ENCODE measurements at places on chromosomes 11 and 22.

GRCh38 chr22:33793475-33793874 is 126.8 kb downstream of the LARGE1 start:
- no peak for DNase-seq

DNA sequence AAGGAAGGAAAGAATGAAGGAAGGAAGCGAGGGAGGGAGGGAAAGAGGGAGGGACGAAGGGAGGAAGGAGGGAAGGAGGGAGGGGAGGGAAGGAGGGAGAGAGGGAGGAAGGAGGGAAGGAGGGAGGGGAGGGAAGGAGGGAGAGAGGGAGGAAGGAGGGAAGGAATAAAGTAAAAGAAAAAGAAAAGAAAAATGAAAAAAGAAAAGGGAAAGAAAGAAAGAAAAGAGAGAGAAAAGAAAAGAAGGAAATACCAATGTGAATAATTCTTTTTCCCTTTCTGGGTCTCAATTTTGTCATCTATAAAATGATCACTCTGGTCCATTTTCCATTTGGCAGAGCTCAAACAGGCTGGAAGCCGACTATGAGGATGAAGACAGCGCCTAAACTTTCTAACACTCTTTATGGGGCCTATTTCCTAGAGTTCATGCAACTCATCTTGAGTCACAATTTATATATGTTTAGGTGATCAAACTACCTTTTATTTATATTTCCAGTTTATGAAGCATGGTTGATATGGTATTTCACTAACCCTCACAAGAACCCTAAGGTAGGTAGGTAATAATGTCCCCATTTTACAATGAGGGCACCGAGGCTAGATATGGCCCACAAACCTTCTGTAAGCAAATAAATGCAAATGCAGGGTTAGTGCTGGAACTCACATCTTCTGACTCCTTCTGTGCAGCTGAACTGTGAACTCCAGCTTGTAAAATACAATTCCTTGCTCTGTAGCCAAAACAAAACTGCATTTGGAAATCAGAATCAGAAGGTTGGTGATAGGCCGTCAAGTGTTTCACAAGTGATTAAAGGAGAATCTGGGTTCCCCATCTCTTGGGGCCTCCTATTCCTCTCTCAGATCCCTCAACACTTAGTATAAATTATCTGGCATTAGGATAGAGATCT is 434.3 kb downstream of the ETS1 start:
- no peak for DNase-seq

GRCh38 chr11:117231842-117232091 is at the start of gene PCSK7:
TSS of gene PCSK7 (minus strand) at chr11:117232073. CDS start at chr11:117229844, 2,229 bp downstream.
- no peak for DNase-seq

DNA sequence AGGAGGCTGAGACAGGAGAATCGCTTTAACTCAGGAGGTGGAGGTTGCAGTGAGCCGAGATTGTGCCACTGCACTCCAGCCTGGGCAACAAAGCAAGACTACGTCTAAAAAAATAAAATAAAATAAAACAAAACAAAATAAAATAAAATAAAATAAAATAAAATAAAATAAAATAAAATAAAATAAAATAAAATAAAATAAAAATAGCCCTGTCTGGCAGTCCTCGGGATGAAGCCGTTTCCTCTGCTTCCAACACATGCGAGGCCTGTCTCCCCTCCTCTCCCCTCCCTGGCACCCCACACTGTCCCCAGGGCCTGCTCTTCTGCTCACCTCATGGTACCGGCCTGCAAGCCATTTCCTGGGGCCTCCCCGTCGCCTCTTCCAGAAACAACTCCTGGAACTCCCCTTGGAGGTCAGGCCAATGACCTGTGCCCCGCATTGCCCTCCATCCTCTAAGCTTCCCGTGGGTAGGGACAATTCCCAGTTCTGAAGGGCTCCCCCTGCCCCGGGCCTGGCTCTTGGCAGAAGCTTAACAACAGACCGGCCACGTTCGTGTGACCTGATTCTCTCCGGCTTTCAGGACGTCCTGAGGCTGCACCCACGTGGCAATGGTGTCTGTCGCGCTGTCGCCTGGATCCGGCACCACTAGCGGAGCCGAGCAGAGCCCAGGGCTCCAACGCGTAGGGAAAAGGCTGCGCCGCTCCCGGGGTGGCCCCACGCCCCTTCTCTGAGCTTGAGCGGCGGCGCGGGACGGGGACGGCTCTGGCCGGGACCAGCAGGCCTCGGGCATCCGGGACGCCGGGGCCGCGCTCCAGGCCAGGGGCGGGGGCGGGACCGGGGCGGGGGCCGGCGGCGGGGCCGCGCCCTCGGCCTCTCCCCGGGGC is 456 bp upstream of the PARVB start:
- peak; percentile 80 for DNase-seq

GRCh38 chr11:104843150-104843836 is 55.0 kb downstream of the CASP12 start:
- DNase-seq = no peak

DNA sequence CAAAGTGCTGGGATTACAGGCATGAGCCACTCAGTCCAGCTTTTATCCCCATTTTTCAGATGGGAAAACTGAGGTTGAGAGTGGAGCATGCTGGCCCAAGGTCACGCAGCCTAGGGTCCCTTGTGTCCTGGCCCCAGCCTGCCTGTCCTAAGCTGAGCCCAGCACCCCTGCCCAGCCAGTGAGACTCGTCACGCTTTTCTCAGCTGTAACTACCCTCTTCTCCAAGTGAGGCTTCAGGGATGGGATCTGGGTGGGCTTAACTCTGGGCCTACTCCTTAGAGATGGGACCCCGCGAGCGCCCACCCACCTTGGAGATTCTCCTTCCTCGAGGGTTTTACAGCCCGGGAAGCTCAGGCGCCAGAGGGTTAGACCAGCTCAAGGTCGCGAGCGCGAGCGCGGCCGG is 390 bp upstream of the TMEM151A start:
- DNase-seq = no peak

GRCh38 chr11:107780775-107781174 is 68.9 kb upstream of the SLN start:
- no peak for DNase-seq

DNA sequence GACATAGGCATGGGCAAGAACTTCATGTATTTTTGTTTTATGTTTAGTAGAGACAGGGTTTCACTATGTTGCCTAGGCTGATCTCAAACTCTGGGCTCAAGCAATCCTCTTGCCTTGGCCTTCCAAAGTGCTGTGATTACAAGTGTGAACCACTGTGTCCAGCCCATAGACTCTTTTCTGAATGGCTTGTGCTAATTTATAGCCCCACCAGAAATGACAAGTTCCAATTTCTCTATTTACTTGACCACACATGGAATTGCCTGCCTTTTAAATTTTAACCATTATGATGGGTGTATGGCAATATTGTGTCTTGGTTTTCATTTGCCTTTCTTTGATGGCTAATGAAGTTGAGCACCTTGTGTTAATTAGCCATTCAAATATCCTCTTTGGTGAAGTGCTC is 85.8 kb upstream of the NECTIN1 start:
- no peak for DNase-seq

DNA sequence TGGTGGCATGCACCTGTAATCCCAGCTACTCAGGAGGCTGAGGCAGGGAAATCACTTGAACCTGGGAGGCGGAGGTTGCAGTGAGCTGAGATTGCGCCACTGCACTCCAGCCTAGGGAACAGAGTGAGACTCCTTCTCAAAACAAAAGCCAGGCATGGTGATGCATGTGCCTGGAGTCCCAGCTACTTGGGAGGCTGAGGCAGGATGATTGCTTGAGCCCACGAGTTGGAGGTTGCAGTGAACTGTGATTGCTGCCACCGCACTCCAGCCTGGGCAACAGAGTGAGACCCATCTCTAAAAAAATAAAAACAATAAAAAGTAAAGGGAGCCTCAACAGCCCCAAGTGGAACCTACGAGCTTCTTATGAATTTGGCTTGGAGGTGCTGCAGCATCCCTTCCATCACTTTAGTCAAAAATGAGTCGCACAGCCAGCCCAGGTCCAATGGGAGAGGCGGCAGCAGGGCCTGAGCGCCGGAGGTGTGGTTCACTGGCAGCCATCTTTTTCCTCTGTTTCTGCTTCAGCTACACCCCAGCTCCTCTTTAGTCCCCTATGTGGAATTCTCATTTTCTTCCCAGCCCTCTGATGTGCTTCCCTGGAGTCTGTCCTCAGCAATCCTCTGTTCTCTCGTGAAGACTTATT is 29.2 kb upstream of the GCAT start:
- DNase-seq = no peak

DNA sequence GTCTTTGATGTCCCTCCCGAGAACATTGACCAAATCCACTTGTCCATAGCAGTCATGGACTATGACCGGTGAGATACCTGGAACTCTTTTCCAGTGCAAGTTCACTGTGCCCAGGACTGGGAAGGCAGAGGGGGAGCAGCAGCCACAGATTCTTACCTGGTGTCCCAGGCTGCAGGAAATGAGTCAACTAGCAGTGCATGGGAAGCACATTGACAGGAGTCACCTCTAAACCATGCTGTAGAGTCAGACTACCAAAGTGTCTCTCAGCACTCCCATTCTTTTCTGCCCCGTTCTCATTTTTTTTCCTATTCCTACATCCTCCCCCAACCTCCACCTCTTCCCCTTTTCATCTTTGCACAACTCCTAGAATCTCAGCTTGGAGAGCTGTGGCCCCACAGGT is 67.2 kb upstream of the OLFML1 start:
- no peak for DNase-seq

DNA sequence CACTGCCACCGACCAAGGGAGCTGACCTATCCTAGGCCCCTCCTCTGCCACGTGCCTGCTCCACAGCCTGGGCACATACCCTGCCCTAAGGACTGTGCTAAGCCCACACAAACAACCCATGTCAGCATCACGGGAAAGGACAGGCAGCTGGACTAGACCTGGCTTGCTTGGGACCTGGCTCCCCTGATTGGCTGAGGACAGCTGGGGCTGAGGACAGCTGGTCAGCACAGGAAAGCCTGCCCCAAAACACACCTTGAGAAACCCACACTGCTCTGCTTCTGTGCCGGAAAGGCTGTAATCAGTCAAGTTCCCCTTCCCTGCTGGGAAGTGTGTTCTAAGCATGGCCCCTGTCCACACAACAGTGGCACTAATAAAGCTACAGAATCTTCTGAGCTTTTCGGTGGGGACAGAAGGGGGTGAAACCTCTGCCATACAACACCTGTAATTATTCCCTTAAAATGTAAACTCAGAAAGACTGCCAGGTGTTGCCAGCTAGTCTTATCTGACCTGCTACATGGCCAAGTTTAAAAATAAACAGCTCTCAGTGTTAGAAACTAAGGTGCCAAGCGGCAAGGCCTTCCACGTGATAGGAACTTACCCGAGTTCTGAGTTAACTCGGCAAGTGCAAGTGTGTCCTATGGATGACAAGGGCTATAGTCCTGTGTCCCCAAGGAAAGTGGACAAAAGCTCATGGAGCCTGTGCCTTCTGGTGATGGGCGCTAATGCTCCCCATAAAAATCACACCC is 35.7 kb upstream of the ARFGAP3 start:
- peak; percentile 45 for DNase-seq

DNA sequence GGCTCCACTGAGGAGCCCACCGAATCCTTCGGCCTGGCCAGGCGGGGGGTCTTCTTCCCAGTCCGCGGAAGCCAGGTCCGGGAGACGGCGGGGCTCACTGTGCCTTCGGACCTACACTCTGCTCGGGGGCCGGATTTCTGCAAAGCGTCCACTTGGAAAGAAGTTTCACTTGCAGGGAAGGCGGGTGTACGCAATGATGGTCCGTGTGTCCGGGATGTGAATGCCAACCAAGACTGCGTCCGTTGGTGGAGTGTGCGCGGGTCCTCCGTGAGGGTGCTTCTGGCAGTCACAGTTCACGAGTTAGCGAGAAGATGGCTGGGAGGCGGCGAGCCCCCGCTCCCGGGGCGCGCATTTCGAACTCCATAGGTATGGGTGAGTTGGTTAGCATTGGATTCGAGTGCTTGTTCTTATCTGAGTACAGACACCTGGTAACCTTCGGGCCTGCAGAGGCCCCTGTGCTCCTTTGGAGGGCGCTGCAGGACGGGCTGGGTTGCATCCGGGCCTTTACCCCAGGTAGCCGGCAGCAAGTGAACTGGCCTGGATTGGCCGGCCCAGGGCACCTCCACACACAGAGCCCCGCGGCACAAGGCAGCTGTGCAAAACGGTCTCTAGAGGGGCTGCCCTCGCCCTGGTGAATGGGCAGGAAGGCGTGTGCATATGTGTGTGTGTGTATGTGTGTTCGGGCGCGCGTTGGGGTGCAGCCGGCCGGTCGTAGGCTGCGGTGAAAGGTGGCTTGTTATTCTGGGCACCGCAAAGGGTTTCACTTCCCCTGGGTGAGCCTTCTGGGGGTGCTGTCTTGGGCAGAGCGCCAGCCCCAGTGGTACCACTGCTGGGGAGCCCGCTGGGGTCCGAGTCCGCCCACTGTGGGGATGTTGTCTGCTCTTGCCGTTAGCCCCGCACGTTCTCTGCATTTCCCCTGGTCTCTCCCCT is 13.3 kb upstream of the CYP2R1 start:
- DNase-seq = peak; percentile 48

DNA sequence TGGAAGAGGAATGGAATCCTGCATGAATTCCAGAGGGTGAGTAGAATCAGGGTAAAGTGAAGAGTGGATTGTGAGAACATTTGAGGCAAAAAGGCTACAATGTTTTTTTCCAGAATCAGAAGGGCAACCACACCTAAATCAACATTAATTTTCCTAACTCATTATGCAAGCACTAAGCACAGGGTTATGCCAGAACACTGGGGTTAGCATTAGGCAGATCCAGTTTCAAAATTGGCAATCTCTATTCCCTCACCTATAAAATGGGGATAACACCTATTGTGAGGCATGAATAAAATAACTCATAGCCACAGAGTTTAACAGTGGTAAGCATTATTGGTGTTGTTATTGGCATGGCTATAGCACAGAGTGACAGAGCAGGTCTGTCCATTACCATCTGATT is 378.6 kb upstream of the FAT3 start:
- DNase-seq = no peak

DNA sequence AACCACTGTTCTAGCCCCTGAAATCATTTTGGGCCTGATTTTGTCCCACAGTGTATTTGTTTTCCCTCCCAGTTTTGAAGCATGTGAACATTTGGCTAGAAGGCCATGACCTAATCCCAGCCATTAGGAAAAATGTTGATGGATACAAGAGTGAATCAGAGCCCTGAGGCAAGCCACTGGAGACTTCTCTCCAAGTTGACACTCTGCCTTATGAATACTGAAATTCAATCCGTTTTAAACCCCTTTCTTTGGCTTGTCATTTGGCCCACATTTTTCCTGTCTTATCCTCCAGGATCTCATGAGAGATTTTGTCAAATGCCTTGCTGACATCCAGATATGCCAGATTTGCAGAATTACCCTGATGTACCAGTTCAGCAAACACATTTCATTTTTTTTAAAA is 158.8 kb downstream of the FAT3 start:
- no peak for DNase-seq

DNA sequence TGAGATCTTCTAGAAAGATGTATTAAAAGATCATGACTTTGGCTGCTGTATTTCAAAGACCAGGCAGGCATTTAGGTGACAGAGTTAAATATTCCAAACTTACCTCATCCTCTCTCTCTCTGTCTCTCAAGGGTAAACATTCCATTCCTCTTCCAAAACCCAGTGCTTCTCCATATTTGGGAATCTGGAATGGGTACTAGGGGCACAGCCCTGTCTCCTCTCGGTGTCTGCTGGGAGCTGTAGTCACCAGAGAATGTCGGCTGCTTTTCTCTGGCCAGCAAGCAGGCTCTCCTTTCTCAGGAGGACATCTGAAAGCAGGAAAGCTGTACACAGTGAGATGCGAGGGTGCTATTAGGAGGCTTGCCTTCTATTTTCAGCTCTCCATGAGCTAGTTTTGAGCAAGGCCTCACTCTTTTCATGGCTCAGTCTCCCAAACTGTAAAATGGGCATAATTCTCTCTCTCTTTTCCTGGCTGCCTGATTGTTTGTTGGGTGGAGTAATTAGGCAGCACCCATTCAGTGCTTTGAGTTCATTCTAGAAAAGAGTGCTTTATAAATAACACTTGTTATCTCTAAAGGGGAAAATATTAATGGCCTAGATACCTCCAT is 9.3 kb upstream of the PEX26 start:
- DNase-seq = no peak

All from GM10248 (cell line).